ENCODE measurements at places on chromosomes 3 and 15.

GRCh38 chr3:189168711-189169110, 3.1 kb upstream of the TPRG1 start:
- DNase-seq = no peak

GRCh38 chr3:196198771-196199753, 12.1 kb downstream of the ZDHHC19 start:
- DNase-seq = no peak

DNA sequence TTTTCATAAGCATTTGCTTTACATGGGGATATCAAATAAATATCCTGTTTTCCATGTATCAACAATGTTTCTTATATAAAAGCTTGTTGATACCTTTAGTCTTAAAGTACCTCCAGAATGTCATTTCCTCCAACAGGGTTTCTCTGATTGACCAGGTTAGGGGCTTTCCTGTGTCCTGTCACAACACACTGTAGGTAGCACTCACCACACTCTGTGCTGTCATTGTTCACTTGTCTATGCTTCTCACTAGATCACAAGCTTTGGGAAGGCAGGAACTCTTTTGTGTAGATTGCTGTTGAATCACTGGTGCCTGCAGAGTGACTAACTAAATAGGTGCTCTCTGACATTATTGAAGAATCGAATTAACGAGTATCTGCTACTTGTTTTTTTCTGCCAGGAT, 49.8 kb downstream of the USP50 start:
- no peak for DNase-seq

GRCh38 chr15:101684384-101684783, 32.2 kb upstream of the TM2D3 start:
- no peak for DNase-seq

- DNase-seq = no peak
Observed at GRCh38 chr3:13461169-13462124, 18.7 kb upstream of the HDAC11 start.
